ENCODE measurements at places on chromosomes 3 and 15. TPM values are rescaled to one million over a fixed set of nuclear protein-coding genes. Genes with fewer than 3 reads are reported as not detected.

The CCR8 gene
- polyA plus RNA-seq, result not detected

The DAZL gene
- polyA plus RNA-seq, result not detected

GRCh38 chr3:136909187-136909586 is 47.2 kb downstream of the NCK1 start:
- no peak for DNase-seq

GRCh38 chr15:78840661-78841375 is 29.6 kb upstream of the ADAMTS7 start:
- DNase-seq, result no peak

Data from sigmoid colon (tissue), 7 donors.